ENCODE measurements at places on chromosomes 6 and 20.

- DNase-seq: no peak
Observed at GRCh38 chr6:135258970-135259369, 77.9 kb downstream of the MYB start.

- DNase-seq: no peak
Observed at GRCh38 chr6:155628306-155628705, 172.7 kb upstream of the NOX3 start.

DNA sequence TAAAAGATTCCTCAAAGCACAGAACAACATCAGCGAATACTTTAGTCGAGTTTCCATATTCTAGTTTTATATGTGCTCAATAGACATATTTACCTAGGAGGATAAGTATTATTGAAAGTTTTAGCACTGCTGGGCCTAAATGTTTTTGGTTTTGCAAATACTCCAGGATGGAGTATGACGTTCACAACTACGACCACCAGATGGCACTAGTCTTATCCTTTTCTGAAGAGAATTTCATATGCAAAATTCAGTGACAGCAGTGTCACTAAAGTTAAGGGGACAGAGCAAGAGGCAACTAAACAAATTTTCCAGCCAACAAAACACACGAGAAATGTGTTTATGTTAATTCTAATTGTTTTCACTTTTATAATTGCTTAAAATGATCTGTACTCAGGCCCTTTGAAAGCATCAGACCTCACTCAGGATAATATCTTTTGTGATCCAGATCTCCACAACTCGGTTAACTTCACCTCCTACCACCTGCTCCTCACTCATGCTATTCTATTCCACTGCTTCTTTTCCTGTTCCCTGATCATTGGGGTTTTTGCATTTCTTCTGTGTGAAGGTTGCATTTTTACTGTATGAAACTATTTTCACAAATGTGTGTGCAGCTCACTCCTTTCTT, 220.8 kb downstream of the TRDN start:
- DNase-seq: no peak

DNA sequence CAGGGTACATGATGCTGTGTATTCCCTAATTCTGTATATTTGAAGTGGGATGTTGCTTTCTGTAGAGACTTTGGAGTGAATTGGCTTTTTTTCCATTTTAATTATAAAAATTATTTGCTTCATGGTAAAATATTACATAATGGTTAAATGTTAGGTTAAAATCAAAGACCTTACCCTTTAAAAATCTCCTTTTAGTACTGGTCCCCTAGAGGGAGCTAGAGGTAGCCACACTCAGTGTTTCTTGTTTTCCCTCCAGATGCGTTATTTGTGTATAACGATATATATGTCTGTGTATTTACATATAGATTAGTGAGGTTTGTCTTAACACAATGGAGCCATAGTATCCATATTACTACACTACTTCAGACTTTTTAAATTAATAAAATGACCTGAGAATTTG, 146.7 kb downstream of the PLCB4 start:
- DNase-seq: no peak

GRCh38 chr20:31818376-31818908, 714 bp upstream of the MYLK2 start:
- no peak for DNase-seq

- no peak for DNase-seq
Observed at GRCh38 chr6:75089151-75089897, 116.5 kb downstream of the COL12A1 start.

DNA sequence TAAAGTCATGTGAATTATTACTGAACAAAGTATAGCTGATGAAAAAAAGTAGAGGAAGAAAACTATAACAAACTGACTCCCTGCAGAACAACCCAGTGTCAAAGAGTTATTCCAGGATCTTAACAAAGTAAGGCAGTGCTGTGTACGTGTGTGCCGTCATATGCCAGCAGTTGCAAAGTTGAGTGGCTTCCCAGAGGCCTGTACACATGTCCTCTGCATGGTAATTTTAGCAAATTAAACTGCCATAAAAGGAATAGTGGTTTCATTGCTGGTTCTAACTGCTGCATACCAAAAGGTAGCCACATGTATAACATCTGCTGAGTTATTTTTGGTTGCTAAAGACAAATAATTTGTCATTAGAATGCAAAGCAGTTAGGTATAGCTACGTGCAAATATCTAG, 44.8 kb downstream of the RIPOR2 start:
- no peak for DNase-seq

- DNase-seq: no peak
Observed at GRCh38 chr6:9437836-9438235, 977.0 kb downstream of the TFAP2A start.

DNA sequence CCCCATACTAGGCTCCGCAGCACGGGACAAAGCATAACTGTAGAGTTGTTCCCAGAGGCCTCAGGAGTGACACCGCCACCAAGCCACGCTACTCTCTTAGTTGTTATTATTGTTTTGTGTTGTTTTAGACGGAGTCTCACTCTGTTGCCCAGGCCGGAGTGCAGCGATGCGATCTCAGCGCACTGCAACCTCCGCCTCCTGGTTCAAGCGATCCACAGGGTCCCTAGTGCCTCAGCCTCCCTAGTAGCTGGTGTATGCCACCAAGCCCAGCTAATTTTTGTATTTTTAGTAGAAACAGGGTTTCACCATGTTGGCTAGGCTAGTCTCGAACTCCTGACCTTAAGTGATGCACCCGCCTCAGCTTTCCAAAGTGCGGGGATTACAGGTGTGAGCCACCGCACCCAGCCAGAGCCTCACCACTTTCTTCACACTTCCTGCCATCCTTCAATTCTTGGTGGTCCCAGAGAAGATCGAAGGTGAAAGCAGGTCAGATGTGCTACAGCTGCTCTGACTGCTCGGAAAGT, 11.8 kb downstream of the RPL7L1 start:
- no peak for DNase-seq

GRCh38 chr6:153065222-153065621, 62.7 kb upstream of the MTRF1L start:
- DNase-seq: no peak

- no peak for DNase-seq
Observed at GRCh38 chr6:22764496-22764895, 195.1 kb downstream of the HDGFL1 start.

DNA sequence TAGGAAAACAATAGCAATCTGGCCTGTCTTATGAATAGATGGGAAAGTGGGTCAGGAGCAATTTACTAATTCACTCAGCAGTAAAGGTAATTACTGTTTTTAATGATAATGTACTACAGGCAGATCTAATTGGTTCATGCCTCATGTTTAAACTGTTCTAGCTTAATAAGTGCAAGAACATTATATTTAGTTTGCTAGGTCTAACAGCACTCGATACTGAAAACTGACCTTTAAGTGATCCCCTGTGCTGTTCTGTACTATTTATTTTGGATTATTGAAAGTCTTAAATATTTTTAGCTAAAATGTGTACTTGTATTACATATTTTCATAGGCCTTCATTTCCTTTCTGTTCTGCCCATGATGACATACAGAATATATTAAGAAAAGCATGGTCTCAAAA, 998.0 kb upstream of the GJE1 start:
- no peak for DNase-seq

DNA sequence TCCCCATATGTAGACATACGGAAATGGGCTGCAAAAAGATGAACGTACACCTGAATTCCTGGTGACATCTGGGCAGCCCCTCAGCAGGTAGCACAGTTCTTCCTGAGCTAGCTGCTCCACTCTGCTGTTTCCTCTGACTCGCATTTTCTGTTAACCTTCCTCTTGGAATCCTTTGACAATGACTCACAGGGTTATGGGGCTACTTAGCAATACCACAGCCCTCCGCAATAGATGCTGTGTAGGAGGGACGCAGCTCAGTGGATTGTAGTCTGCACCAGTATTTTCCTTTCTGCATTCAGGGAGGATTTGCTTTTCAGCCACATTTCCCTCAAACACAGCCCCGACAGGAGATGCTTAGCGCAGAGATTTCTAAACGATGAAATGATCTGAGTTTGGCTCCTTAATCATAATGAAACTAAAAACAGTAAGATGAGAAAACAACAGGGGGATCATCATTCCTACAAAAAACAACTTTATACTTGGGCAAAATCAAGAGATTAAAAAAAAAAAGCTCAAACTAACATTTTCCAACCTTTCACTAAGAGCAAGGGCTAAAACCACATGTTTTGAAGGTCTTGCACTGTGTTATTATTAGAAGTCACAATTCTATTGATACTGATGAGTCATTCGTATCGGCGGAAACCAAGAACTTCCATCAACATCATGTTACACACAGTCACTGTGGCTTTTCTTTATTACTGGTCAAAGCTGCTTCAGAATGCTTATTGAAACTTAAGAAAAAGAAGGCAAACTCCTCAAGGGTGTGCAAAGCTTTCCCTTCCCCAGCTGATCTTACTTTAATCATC, 12.2 kb downstream of the BACH2 start:
- no peak for DNase-seq

DNA sequence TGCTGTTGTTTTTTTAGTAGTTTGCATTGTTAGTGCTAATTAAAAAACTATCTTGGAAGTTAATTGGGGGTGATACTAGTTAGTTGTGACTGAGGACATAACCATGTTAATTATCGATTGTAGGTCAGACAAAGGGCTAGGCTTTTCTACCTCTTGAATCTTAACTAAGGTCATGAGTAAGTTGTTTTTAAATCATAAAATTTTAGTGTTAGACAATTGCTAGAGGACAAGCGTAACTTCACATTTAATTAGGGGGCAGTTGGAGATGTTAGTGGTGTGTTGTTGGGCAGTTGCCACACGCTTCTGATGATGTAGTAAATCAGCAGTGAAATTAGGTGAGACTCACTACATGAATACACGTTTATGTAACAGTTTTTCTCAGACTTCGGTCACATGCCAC, 619.1 kb upstream of the FLRT3 start:
- DNase-seq: no peak

DNA sequence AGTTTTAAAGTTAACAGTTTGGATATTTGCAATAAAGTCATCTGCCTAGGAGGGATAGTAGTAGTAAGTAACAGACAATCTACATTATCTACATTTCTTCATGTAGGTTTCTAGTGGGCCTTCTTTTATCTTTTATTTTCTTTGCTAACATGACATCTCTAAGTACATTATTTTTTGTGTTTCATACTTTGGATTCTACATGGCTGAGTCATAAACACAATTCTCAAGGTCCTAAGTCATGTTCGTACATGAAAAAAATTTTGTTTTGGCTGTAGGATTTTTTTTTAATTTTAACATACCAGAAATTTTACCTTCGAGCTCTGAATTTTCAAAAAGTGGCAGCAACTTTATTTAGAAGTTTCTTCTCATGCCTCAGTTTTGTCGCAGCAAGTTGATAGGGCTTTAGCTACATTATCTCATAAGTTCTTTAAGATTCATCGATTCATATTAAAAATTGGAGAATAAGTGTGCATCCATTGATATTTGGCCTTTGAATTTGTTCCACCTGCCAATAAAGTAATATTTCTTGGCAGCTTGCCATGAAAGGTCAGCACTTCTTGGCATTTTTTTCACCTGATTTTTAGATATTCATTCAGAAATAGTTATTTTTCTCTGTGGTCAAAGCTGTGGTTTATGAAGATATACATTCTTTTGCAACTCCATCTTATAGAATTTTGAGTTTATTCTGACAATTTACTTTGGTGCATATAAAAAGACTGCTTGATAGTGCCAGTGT, 146.2 kb downstream of the GRIK2 start:
- DNase-seq: no peak

DNA sequence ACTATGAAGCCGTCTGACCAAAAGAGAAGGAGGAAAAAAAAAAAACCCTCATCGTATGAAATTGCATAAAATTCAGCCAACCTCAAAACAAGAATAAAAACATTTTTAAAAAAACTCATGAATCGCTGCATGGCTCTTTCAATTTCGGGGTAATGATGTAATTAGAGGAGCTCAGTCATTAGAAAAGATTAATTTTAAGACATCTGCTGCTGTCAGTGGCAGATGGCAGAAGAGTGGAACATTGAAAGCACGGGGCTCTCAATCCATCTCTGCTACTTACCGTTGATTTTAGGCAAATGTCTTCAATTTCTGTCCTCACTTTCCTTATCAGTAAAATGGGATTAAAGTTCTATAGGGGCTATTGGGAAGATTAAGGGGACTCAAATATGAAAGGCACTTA, 79.1 kb downstream of the EYA2 start:
- DNase-seq: no peak

- DNase-seq: no peak
Observed at GRCh38 chr6:157494132-157494710, 113.2 kb downstream of the ZDHHC14 start.

All from activated naive CD8-positive, alpha-beta T cell treated with anti-CD3 and anti-CD28 coated beads, Interleukin-2, amount 10 ng/mL, durations not matched to agents 7 days and 5 days (primary cell).